ENCODE measurements at places on chromosomes 4 and X. TPM values are rescaled to one million over a fixed set of nuclear protein-coding genes. Genes with fewer than 3 reads are reported as not detected.

DNA sequence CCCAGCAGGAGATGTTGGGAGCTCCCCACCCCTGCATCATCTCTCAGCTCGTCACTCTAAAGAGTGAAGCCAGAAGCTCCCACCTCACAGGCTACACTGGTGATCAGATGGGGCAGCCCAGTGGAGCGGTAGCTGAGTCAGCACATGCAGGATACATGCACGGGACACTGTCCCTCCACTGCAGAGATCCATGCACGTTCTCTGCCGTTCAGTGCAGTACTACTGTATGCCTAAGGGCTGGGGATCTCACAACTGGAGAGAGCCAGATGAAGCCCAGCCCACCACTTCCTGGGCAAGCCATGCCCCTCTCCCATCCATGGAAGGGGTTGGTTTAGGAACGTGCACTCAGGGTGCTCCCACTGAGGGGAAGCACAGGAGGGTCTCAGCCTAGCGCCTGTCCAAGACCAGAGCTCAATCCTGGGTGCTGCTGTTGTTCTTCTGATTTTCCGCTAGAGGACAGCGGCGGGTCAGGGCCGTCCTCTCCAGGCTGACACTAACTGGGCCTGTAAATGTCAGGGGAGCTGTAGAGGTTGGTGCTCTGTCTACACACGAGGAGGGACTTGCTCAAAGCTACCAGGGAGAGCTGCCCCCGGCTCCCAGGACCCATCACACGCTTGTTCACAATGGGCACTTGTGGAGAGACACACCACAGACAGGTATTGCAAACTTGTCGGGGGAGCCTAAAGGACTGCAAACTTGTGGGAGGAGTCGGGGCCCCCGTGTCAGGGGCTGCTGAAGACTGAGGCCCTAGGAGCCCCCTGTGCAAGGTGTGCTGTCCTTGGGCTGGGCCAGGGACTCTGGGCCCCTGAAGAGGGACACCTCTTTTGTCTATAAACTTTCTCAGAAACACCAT lies 18.2 kb upstream of the ABLIM2 start:
- peak; percentile 76 for DNase-seq
- H3K4me3 ChIP-seq = no peak overlapping the region
- H3K27ac ChIP-seq = no peak overlapping the region
- H3K36me3 ChIP-seq = no peaks in the 10 kb centered on the region

- H3K4me3 ChIP-seq = no peak overlapping the region
- no peak overlapping the region for H3K27ac ChIP-seq
- no peak for DNase-seq
Measured at GRCh38 chr4:44670506-44671199, 7.6 kb upstream of the GUF1 start.

DNA sequence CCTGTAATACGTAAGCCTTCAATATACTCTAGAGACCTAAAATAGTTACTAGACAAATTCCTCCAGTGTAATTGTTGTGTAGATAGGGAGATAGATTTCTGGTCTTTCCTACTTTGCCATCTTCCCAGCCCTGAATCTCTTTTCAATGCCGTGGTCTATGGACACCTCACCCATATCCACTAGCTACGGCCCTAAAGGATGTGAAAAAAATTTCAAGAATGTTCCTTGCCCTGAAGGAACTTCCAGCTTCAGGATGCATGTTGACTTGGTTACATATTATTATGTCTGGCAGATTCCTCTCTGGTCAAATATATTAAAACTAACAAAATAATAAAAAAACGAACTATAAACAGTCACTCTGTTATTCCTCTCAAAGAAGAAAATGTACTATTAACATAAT lies 52.4 kb upstream of the TSPAN5 start:
- H3K27me3 ChIP-seq = no peaks in the 10 kb centered on the region
- 0 out of 2 replicates have a peak, but pooled peaks cover 3% of the 10 kb centered on the region for H3K36me3 ChIP-seq
- no peak overlapping the region for H3K4me3 ChIP-seq
- H3K27ac ChIP-seq = no peak overlapping the region
- no peak for DNase-seq
- H3K4me1 ChIP-seq = no peaks in the 10 kb centered on the region

GRCh38 chr4:6160536-6160935 lies 39.8 kb downstream of the JAKMIP1 start:
- no peak overlapping the region for H3K27ac ChIP-seq
- no peak for DNase-seq
- H3K27me3 ChIP-seq = no peaks in the 10 kb centered on the region
- H3K36me3 ChIP-seq = no peaks in the 10 kb centered on the region
- peaks cover 3% of the 10 kb centered on the region for H3K4me1 ChIP-seq

DNA sequence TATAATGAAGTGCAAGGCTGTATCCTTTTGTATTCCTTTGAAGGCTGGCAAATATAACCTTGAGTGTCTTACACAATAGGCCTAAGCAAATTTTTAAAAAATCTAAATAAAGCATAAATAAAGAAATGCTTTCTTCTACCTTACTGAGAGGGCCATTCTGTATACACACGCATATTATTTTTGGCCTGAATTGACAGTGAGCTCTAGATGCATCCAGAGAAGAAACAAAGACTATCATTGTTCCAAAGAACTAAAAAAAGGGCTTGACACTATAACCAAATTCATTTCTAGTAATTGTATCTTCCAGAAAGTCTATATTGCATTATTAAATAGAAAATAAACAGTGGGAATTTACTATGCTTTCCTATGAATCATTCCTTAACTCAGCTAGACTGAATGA lies 100.2 kb downstream of the MAGEB17 start:
- H3K27me3 ChIP-seq = no peaks in the 10 kb centered on the region
- no peaks in the 10 kb centered on the region for H3K4me1 ChIP-seq
- H3K4me3 ChIP-seq = no peak overlapping the region
- no peak for DNase-seq
- no peak overlapping the region for H3K27ac ChIP-seq

DNA sequence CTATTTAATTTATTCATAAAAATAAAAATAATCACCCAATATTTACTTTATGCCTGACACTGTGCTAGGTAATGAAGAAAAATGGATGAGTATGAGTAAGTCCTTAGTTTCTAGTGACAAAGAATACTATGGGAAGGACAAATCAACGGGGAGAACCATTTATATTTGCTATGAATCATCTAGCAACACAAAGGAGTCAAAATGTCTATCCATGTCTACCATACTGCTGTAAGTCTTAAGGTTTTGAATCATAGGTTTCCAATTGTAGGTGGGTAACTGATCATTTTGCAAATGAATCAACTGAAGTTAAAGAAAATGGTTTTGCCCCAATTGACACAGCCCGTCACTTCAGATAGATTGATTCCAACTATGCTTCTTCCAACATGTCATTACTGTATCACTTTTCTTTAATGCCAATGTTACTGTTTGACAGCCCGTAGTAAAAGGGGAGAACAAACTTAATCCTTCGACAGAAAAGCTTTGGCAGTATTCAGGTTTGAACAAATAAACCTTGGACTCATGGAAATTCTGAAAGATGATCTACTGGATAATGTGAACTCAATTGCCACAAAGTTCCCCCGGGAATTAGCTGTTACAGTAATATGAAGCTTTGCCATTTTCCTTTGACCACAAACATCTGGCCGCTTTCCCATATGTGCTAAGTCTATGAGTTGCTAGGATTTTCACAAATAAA lies 3.2 kb downstream of the TDO2 start:
- no peak overlapping the region for H3K4me3 ChIP-seq
- H3K27me3 ChIP-seq = no peaks in the 10 kb centered on the region
- H3K36me3 ChIP-seq = no peaks in the 10 kb centered on the region
- no peak overlapping the region for H3K27ac ChIP-seq
- DNase-seq = no peak
- peaks cover 7% of the 10 kb centered on the region for H3K4me1 ChIP-seq

DNA sequence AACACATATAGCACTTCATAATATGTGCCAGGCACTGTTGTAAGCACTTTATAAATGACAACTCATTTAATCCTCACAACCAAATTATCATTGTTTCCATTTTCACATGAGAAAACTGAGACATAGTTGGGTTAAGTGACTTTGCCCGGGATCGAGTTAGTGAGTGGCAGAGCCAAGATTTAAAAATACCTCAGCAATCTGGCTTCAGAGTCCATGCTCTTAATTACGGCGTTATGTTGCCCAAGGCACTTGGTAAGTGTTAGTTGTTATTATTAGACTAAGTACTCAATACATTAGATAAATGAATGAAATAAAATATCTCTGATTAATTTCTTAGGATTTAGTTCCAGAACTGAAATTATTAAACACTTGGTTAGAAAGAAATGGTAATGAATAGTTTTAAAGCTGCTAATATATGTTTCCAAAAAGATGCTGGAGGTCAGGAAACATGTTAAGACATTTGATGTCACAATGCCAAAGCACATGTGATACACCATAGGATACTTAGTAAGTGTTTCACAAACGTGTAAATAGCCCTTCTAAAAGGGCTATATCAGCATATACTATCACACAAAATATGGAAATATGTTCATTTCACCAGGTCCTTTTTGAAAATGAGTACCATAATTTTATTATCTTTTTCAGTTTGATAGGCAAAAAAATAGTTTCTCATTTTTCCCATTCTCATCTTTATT lies 301.9 kb downstream of the GPAT3 start:
- H3K27me3 ChIP-seq = no peaks in the 10 kb centered on the region
- H3K4me1 ChIP-seq = no peaks in the 10 kb centered on the region

GRCh38 chrX:49193542-49193964 lies 6.4 kb downstream of the SYP start:
- no peak overlapping the region for H3K27ac ChIP-seq
- H3K4me3 ChIP-seq = no peak overlapping the region
- no peaks in the 10 kb centered on the region for H3K4me1 ChIP-seq
- H3K36me3 ChIP-seq = no peaks in the 10 kb centered on the region
- DNase-seq = no peak

DNA sequence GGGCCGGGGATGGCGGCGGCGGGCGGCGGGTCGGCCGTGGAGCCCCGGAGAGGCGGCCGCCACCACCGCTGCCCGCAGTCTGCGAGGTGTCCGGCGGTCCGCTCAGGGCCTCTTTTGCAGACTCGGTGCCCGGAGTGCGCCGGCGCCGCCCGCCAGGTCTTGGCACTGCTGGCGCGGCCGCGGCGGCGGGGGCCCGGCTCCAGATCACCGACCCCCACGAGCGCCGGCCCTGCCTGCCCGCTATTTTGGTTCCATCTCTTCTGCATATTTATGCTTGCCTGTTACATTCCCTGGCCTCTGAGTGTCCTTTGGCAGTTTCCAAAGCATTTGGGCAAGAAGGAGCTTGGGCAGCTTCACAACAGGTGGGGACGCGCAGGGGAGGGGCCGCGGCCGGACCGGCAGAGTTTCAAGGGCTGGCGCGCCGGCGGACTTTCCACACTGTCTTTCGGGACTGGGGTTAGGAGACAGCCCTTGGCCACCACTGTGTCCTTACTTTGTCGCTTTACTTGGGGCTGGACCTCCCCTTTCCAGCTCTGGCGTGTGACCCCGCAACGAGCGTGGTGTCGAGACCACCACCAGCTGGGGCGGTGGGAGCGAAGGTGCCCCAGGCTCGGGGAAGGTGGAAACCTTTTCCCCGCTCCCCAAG lies 668 bp upstream of the TAPT1 start:
- peak; percentile 71 for DNase-seq
- peak overlapping the region; percentile 77 for H3K4me3 ChIP-seq
- peak overlapping the region; percentile 51 for H3K27ac ChIP-seq
- no peaks in the 10 kb centered on the region for H3K27me3 ChIP-seq

DNA sequence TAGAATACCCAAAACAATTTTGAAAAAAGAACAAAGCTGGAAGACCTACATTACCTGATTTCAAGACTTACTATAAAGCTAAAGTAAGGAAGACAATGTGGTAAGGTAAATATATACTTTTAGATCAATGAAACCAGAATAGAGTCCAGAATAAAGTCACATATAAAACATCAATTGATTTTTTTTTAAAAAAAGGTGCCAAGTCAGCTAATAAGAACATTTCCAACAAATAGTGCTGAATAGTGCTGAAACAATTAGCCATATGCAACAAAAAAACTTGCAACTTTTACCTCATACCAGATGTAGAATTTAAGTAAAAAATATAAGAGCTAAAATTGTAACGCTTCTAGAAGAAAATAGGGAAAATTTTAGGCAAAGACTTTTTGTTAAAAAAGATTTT lies 73.0 kb upstream of the PDHA1 start:
- H3K4me1 ChIP-seq = no peaks in the 10 kb centered on the region
- H3K4me3 ChIP-seq = no peak overlapping the region
- no peak for DNase-seq
- no peaks in the 10 kb centered on the region for H3K36me3 ChIP-seq
- no peaks in the 10 kb centered on the region for H3K27me3 ChIP-seq
- no peak overlapping the region for H3K27ac ChIP-seq

- peak within 1 kb of the TSS; percentile 60 for H3K4me3 ChIP-seq
- H3K36me3 ChIP-seq = no peaks in the 10 kb centered on the region
- DNase-seq = peak; percentile 60
- peaks cover 4% of the 10 kb centered on the region for H3K4me1 ChIP-seq
- H3K27ac ChIP-seq = no peak within 1 kb of the TSS
Measured at GRCh38 chrX:110795645-110796406, at the start of gene CHRDL1. CHRDL1 (minus strand) TSS chrX:110795817; CDS start chrX:110792181, 3,636 bp downstream.

DNA sequence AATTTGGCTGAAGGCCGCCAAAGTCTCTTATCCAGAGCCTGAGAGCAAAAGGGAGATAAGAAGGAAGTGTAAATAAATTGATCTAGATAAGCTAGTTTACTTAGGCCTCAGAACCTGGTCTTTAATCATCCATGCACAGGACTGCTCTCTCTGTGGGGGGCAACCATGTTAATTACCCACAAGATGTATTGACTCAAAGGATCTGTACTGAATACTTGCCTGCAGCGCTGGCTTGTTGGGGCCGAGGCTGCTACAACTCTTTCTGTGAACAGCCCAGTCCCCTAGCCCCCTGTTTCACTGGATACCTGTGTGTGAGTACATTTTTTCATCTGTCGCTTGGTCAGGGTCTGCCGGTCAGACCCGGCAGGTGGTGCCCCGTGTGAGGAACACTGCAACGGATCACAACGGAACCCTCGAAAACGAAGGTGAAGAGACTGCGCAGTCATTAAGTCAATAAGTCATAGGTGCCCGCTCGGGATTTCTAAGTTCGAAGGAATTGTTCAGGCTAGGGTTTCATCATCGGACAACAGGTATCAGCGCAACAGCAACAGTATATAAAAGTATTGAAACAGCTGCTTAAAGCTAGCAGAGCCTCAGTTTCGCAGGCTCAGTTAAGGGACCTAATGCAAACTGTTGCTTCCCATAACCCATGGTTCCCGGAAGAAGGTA lies 8.3 kb downstream of the MAGEA11 start:
- DNase-seq = no peak
- H3K4me3 ChIP-seq = no peak overlapping the region
- no peaks in the 10 kb centered on the region for H3K4me1 ChIP-seq
- peaks cover 14% of the 10 kb centered on the region for H3K27me3 ChIP-seq
- H3K27ac ChIP-seq = no peak overlapping the region

GRCh38 chr4:39770471-39770870 lies 72.5 kb downstream of the UBE2K start:
- no peak for DNase-seq
- H3K4me3 ChIP-seq = no peak overlapping the region
- no peak overlapping the region for H3K27ac ChIP-seq
- peaks cover 8% of the 10 kb centered on the region for H3K36me3 ChIP-seq
- H3K4me1 ChIP-seq = no peaks in the 10 kb centered on the region

NPY2R gene
- total RNA-seq = 0.47 TPM

TMEM150C gene
- total RNA-seq = 4.0 TPM

NSUN7 gene
- 31.3 TPM for total RNA-seq
